ENCODE measurements at places on chromosomes 3 and 15.

GRCh38 chr15:87500240-87500639 is 756.3 kb downstream of the NTRK3 start:
- no peak for DNase-seq

- no peak for DNase-seq
Observed at GRCh38 chr3:126508564-126508964, 9.0 kb downstream of the UROC1 start.

DNA sequence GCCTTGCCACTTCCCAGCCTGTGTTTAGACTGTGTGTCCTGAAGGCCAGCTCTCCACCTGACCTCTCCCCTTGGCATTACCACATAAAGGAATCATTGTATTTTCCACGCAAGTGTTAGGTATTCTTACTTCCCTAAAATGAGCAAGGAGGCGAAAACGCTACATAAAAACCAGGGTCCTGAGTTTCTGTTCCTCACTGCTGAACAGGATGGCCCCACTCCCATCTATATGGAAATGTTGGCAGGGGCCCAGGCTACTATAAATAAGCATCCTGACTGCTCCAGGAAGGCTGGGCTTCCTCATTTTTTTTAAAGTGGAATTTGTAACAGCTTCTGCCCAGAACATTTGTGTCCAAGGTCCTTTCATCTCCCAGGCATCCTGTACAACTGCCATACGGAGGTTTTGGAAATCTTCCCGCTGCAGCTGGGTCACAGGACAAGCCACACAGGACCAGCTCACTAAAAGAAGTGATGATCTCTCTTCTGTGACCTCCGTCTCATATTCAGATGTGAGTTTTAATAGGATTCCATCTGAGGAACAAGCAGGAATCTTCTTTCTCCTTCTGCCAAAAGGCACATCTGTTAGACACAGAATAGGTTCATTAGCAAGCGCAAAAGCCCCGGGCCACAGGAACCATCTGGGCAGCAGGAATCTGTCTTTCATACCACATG is 56.4 kb upstream of the LIMD1 start:
- no peak for DNase-seq

GRCh38 chr3:62065985-62066693 is 307.2 kb downstream of the FEZF2 start:
- no peak for DNase-seq

DNA sequence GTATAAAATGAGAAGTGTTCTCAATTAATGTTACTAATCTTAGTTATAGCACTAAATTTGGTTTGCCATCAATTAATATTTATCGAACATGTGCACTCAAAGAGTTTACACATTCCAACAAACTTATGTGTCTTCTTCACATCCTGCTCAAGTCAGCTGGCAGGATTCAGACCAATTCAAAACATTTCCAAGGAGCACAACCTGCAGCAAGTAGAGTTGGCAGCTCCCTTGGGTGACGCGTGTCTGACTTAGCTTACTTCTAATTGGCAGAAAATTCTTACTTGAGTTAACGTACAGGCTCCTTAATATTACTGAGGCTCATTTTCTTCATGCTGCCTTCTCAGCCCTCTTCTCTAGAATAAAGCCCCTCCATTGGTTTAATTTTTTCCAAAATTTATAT is 110.4 kb upstream of the PFN2 start:
- no peak for DNase-seq

- DNase-seq: no peak
Observed at GRCh38 chr3:10395196-10395595, 74.3 kb upstream of the SEC13 start.

DNA sequence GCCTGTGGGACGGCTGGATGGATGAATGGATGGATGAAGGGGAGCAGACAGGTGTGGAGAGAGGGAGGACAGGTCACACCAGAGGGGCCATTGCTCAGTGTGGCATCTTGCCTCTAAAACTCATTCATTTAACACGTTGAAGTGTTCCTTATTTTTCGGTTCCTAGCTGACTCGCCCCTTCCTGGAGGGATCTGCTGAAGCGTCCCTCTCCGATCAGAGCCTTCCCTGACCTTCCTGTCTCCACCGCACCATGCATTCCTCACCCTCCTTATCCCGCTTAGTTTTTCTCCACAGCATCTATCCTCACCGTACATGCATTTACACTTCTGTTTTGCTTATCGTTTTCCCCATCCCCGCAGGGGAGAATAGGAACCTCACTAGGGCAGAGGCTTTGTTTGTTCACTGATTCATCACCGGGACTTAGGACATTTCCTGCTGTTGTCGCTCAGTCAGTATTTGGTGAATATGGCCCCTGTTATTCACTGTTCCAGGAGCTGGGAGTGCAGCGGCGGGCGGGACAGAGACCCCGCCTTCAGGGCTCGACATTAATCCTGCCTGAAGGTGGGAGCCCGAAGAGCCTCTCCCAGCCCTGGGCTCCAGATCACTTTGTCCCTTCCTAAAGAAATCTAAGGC is 32.0 kb downstream of the FOXL2 start:
- no peak for DNase-seq

- no peak for DNase-seq
Observed at GRCh38 chr15:78880813-78881212, 8.1 kb downstream of the MORF4L1 start.

DNA sequence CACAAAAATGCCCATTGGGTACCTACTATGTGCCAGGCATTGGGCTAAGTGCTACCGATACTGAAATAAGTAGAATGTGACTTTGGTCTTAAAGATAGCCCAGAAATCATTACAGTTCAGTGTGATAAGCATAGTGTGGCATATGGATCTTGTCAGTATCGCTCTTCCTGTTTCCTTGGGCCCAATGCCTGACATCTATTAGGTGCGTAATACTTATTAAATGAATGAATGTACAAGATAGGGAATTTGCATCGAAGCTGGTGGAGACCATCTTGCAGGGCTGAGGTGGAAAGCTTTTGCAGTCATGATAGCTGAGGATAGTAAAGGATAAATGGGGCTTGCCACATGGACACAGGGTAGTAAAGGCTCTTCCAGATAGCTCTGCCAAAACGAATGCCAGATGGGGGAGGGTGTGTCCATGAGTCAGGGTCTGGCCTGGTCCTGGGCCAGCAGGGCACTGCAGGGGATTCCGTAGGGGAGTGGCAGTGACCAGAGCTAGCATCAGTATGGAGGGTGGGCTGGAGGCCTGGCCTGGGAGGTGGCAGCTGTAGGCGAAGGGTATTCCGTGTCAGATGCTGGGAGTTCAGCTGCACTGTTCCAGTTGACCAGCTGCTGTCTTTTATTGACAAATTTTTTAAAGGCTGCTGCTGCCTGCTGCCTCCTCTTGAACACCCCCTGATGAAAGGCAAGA is 23.5 kb downstream of the TSEN2 start:
- DNase-seq: no peak

GRCh38 chr3:174147798-174148197 is 711.3 kb upstream of the NAALADL2 start:
- no peak for DNase-seq

- no peak for DNase-seq
Observed at GRCh38 chr3:72219752-72220151, 434.8 kb upstream of the PROK2 start.

GRCh38 chr15:92098869-92099268 is 245.4 kb downstream of the SLCO3A1 start:
- no peak for DNase-seq

DNA sequence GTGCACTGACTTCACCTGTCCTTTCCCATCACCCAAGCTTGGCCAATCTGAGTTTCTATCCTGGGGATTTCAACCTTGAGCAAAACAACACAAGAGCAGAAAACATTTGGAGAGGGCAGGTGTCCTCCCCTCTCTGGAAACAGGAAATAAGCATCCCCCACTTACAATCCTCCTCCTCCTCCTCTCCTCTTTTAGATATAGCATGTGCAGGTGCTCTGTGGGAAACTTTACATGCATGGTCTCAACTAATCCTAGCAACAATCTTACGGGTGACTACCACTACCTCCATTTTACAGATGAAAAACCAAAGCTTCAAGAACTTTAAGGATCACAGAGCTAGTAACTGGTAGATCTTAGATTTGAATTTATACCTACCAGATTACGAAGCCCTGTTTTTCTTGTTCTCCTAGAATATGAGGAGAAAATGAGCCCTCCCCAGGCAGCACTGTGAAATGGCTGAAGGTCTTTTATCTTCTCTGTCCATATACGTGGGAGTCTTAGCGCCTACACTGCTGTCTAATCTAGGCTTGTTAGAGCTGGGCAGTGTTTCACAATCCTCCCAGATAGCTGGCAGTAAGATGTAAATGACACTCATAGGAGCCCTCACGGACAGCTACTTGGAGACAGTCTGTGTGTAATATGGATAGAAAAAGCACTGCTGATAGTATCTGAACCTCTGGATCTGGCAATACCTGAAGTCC is 301.2 kb upstream of the PROK2 start:
- no peak for DNase-seq

DNA sequence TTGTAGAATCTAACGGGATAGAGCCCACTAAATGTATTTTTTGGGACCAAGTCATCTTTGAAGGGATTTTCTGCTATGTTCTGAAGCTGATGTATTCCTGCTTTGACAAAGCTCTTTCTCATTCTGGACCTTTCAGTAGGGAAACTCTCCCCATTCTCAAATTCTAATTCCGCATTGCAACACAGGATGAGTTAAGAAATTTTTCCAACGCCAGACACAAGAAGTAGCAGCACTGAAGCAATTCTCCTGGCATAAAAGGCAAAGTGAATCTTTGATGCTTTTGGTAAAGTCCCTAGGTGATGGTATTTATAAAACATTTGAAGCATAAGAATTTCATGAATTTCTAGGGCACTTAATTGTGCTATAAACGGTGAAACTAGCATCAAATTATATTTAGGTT is 76.8 kb downstream of the ZPLD1 start:
- no peak for DNase-seq

DNA sequence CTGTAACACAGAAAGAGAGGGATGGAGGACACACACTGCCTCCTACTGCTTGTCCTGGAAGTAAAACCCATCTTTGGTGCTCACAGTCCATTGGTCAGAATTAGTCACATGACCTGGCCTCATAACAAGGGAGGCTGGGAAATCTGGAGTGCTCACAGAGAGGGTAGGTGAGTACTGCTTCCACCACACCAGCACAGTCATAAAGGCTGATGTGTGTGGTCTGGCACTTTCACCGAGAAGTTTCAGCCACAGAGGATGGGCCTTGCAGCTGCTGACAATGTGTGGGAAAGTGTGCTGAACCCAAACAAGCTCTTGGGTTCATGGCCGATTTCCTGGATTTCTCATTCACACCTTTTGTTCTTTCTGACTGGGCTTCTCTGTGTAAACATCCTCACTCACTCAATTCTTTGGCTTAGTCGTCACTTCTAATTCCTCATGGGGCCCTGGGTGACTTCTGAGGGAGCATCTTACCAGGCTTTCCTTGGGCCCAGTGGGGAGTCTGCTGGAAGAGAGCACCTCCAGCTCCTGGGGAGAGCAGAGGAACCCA is 100.7 kb downstream of the ASB7 start:
- DNase-seq: peak; percentile 84

GRCh38 chr15:63385911-63386531 is 4.4 kb upstream of the CA12 start:
- no peak for DNase-seq

GRCh38 chr3:37308247-37308646 is 133.9 kb upstream of the LRRFIP2 start:
- no peak for DNase-seq

- DNase-seq: no peak
Observed at GRCh38 chr3:184234224-184234623, 4.8 kb downstream of the VWA5B2 start.

DNA sequence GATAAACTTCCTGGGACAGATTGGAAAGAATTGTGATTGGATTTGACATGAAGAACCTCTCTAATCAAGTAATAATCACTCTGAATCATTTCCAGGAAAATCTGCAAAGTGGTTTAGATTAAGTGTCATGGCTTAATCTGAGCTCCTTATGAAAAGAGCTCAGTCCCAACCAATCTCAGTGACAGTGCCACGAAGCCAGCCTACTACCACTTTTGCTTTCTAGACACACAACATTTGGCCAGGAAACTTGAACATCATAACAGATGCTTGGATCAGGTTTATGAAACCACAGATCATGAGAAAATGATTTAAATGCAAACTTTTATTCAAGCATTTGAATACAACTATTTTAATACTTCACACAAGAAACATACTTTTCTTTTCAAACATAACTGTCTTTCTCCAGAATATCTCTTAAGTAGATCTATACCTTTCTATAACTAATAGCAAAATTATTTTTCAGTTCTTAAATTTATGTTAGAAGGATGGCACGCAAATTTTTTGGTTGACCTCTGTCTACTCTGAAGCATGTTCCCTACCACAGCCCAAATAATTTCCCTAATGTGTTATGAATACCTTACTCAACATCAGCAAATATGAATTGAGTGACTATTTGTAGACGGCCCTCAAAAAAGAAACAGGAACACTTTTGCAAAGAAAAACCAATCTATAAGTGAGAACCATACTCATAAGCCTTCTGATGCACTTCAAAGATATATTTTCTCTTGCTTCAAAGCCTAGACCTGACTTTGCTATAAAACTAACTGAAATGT is 495.0 kb upstream of the ZNF385D start:
- DNase-seq: no peak

- DNase-seq: no peak
Observed at GRCh38 chr3:188242436-188243123, 88.6 kb downstream of the LPP start.

GRCh38 chr3:179969525-179969924 is 67.2 kb downstream of the PEX5L start:
- DNase-seq: no peak

GRCh38 chr3:170869645-170870593 is at the start of gene RPL22L1:
TSS of gene RPL22L1 (minus strand) at chr3:170870195. CDS start at chr3:170870167, 28 bp downstream.
- peak; percentile 96 for DNase-seq

DNA sequence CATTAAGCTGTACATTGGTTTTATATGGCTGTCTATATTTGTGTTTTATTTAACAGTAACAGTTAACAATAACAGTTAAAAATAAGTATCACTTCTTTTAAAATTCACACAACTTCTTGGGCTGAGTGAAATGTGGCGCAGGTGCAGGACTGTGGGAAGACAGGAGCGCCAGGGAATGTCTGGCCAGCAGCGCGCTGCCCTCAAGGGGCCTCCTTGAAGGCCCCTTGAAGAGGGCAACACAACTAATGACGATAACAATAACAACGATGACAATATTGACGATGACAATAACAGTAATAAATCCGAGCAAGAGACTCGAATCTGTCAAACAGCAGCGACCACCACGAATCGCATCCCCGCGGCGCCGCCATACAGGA is 411 bp upstream of the PPP2R3A start:
- DNase-seq: no peak

GRCh38 chr15:60372756-60373155 is 25.0 kb downstream of the ANXA2 start:
- DNase-seq: no peak

Measured in stimulated activated naive CD8-positive, alpha-beta T cell treated with anti-CD3 and anti-CD28 coated beads, Interleukin-15, amount 100 ng/mL, for 72 hours (primary cell).